ENCODE measurements at places on chromosomes 12 and 14.

- DNase-seq, result no peak
Observed at GRCh38 chr14:100138082-100138787, 21.2 kb downstream of the DEGS2 start.

DNA sequence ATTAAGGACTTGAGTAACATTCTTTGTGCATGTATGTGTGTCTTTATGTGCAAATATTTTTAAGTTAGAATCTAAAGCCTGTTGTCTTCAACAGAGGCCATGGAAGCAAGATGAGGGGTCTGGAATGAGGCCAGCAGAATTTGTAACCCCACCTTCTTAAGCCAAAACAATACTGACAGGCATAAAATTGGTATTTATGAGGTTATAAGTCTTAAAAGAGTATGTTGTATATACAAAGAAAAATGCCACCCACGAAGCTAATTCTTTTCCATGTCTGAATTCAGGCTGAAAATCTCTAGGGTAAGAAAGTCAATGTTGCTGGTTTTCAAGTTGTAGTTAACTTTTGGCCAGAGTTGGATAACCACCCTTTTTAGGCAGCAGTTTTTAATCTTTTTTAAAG, 86.2 kb upstream of the TMTC1 start:
- DNase-seq, result no peak

DNA sequence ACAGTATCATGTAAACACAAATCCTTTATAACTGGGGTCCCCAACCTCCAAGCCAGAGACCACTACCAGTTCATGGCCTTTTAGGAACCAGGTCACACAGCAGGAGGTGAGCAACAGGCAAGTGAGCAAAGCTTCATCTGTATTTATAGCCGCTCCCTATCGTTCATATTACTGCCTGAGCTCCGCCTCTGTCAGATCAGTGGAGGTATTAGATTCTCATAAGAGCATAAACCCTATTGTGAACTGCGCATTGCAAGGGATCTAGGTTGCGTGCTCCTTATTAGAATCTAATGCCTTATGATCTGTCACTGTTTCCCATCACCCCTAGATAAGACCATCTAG, 49.9 kb downstream of the LRP6 start:
- DNase-seq, result no peak

- DNase-seq, result no peak
Observed at GRCh38 chr12:19624491-19624890, 185.2 kb downstream of the AEBP2 start.

DNA sequence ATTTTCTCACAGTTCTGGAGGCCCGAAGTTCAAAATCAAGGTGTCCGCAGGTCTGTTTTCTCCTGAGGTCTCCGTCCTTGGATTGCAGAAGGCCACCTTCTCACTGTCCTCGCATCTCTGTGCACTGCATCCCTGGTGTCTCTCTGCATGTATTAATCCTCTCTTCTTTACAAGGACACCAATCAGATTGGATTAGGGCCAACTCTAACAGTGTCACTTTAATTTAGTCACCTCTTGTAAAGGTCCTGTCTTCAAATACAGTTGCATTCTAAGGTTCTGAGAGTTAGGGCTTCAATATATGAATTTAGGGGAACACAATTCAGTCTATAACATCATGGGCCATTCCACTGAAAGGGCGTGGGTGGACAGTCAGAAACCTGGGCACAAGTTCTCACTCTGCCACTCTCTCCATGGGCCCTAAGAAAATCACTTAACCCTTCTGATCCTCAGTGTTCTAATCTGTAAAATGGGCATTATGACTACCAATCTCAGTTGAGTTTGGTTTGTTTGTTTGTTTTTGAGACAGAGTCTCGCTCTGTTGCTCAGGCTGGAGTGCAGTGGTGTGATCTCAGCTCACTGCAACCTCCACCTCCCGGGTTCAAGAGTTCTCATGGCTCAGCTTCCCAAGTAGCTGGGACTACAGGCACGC, 41.6 kb upstream of the FGD4 start:
- DNase-seq, result no peak

DNA sequence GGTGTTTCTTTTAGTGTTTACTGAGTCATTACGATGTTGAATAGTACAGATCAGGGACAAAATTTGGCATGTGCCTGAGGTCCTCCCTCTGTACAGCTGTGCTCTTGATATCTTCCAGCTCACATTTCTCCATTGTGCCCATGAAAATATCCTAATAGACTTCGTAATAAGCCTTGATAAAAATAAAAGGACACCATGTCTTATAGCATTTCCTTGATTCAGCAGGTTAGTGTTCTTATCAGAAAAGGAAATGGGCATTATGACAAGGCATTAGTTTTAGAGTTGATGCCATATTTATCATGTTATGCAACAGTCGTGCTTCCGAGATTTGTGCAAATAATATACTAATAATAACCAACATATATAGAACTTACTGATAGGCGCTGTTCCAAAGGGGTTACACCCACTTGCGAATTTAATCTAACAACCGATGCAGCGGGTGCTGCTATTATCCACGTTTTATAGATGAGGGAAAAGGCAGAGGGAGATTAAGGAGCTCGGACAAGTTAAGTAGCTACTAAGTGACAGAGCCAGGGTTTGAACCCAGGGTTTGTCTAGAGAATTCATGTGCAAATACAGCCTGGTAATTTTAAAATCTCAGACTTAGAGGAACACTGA, 15.1 kb upstream of the WNK1 start:
- no peak for DNase-seq

DNA sequence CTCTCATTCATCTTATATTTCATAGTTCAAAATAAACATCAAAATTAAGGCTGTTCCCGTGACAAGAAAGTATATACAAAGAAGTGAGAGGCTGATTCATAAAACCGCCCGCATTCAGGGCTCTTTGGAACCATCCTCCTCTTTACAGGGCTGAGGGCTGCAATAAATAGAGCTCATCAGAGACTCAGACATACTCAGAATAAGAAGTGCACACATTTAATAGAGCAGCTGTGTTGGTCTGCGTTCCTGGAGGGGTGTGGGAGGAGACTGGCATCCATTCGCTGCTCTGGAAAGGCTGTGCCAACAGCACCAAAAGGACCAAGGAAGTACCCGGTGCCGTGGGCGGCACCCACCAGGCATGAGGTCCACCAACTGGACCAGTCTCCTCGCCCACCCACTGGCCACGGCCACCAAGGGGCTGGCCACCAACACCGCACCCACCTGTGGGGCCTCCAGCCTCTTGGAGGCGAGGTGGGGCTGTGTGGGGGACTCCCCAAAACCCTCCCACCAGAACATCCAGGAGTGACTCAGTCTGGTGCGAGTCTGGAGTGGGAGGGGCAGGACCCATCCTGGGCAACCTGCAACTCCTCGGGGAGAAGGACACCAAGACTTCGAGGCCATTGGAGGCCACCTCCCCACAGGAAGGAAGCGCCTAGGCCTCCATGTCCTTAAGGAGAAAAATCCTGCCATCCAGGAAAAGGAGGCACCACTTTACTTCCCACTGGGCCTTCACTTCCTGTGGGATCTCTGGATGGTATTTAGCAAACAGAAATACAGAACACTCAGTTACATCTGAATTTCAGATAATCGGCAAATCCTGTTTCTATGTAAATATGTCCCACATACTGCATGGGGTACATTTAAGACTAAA, 32.7 kb downstream of the VCPKMT start:
- no peak for DNase-seq

Measured in GF-D8 (cell line).